ENCODE measurements at places on chromosomes 2 and 18. TPM values are rescaled to one million over a fixed set of nuclear protein-coding genes. Genes with fewer than 3 reads are reported as not detected.

GRCh38 chr18:49757513-49758262 is 55.6 kb downstream of the ACAA2 start:
- H3K36me3 ChIP-seq = no peaks in the 10 kb centered on the region
- no peaks in the 10 kb centered on the region for H3K4me1 ChIP-seq
- no peak overlapping the region for H3K4me3 ChIP-seq
- no peak for DNase-seq

DNA sequence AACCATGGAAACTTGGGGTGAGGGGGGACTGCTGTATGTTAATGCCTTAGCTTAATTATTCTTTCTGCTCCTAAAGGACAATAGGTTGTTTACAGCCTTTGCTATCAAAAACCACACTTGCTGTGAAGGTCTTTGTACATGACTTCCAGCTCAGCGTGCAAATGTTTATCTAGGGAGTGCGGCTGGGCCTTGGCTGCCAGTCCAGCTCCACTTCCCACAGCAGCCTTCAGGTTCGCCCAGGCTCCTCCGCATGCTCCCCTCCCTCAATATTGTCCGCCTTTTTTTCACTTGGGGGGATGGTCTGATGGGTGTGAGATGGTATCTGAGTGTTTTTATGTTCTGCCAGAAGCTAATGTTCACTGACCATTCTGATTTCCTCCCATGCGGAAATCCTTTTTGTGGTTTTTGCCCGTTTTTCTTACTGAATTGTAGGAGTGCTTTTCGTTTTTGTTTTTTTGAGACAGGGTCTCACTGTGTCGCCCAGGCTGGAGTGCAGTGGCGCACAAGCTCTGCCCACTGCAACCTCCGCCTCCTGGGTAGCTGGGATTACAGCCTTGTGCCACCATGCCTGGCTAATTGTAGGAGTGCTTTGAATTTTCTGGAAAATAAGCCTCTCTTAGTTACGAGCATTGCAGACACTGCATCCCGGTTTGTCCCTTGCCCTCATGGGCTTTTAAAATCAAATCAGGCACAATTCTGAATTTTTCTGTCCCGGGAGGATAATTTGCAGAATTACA is 28.8 kb downstream of the SH3BP4 start:
- H3K27me3 ChIP-seq = no peaks in the 10 kb centered on the region
- no peaks in the 10 kb centered on the region for H3K36me3 ChIP-seq
- peak overlapping the region; percentile 50 for H3K4me3 ChIP-seq
- peaks cover 96% of the 10 kb centered on the region for H3K4me1 ChIP-seq
- no peak for DNase-seq

- H3K4me1 ChIP-seq = no peaks in the 10 kb centered on the region
- H3K27me3 ChIP-seq = peaks cover 52% of the 10 kb centered on the region
- no peak for DNase-seq
- H3K36me3 ChIP-seq = no peaks in the 10 kb centered on the region
- H3K27ac ChIP-seq = no peak overlapping the region
These were observed 131.9 kb upstream of the ALKAL2 start for GRCh38 chr2:419687-420317.

DNA sequence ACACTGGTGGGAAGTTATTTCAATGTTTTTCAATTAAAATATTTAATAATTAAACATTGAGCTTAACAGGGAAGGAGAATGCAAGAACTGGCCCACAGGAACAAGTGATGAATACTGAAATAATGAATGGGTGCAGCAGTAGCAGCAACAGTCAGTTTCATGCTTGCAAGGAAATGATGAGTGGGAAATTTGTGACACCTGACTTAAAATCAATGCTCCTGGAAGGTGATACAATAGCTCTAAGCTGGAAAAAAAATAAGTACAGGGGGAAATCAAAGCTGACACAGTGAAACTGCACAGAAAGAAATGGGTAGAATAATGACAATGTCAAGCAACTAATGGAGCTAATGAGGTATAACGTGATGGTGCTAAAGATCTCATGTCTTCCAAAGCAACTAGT is 184.5 kb downstream of the IKZF2 start:
- no peak overlapping the region for H3K4me3 ChIP-seq
- no peaks in the 10 kb centered on the region for H3K36me3 ChIP-seq
- H3K4me1 ChIP-seq = no peaks in the 10 kb centered on the region
- DNase-seq = no peak
- H3K27ac ChIP-seq = no peak overlapping the region

DNA sequence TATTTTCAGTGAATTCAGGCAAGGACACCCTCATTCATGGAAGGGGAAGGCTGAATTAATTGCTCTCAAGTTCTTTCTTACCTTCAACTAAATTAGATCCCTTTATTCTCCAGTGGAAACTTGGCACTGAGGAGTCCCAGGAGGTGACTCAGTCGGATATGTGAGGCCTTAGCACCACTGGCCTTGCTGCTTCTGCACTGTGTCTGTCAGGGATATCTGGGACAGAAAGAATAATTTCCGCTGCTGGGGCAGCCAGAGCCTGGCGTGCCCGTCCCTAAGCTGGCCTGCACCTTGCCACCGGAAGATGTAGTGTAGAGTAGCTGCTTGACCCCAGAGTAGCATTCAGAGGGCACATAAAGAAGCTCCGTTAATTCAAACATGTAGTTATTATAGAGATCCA is 53.4 kb downstream of the LIMS1 start:
- DNase-seq = peak; percentile 31
- peaks cover 63% of the 10 kb centered on the region for H3K4me1 ChIP-seq
- H3K4me3 ChIP-seq = peak overlapping the region; percentile 2
- H3K27me3 ChIP-seq = no peaks in the 10 kb centered on the region

- no peaks in the 10 kb centered on the region for H3K27me3 ChIP-seq
- DNase-seq = no peak
- no peaks in the 10 kb centered on the region for H3K36me3 ChIP-seq
- no peak overlapping the region for H3K4me3 ChIP-seq
- no peak overlapping the region for H3K27ac ChIP-seq
- H3K4me1 ChIP-seq = no peaks in the 10 kb centered on the region
These were observed 1160.4 kb upstream of the ZEB2 start for GRCh38 chr2:145680276-145680675.

DNA sequence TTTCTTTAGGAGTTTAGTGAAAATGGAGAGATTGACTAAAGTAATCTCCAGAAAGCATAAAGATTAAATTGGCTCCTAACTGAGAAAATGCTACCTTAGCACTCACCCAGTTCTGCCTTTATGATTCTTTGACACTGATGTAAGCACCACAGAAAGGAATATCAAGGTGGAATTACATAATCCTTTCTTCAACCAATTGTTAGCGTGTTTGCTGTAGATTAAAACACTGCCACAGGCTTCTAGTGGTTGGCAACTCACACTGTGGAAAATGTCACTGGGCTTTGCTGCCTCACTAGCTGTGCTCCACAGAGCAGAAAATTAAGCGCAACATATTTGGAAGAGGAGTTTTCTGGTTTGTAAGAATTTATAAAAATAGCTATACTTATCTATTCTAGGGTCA is 104.1 kb downstream of the DLGAP1 start:
- no peaks in the 10 kb centered on the region for H3K4me1 ChIP-seq
- no peak for DNase-seq
- no peaks in the 10 kb centered on the region for H3K36me3 ChIP-seq
- H3K27ac ChIP-seq = no peak overlapping the region

DNA sequence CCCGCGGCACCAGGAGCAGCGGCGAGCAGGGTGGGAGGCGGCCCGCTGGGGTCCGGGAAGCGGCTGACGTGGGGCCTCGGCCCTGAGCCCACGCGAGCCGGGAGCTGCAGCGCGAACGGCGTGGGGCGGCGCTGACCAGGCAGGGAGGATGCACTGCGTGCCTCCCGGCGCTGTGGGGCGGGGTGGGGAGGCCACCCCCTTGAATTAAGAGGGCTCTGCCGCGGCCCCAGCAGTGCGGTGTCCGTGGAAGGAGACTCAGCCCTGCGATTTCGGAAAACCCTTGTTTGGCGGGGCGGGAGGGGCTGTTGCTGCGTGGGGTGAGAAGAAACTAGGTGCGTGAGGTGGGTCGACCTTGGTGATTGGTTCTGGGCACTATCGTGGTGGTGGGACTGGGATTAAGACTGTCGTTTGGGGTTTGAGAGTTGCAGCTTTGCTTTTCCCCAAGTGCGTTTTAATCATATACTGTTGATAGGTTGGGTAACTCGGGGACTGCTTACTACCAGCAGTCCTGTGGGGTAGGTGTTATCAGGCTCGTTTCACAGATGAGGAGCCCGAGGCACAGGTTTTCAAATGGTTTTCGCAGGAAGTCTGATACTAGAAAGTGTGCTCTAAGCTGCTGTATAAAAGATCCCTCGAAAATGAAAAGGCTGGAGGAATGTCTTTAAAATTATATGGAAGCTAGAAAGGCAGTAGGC is 722 bp downstream of the ACSL3 start:
- H3K27ac ChIP-seq = peak overlapping the region; percentile 98
- H3K4me1 ChIP-seq = peaks cover 73% of the 10 kb centered on the region
- H3K27me3 ChIP-seq = no peaks in the 10 kb centered on the region

- H3K27ac ChIP-seq = peak overlapping the region; percentile 45
- peaks cover 7% of the 10 kb centered on the region for H3K36me3 ChIP-seq
- DNase-seq = no peak
- no peak overlapping the region for H3K4me3 ChIP-seq
- H3K27me3 ChIP-seq = no peaks in the 10 kb centered on the region
These were observed 18.8 kb upstream of the TSPYL6 start for GRCh38 chr2:54274781-54275242.

DNA sequence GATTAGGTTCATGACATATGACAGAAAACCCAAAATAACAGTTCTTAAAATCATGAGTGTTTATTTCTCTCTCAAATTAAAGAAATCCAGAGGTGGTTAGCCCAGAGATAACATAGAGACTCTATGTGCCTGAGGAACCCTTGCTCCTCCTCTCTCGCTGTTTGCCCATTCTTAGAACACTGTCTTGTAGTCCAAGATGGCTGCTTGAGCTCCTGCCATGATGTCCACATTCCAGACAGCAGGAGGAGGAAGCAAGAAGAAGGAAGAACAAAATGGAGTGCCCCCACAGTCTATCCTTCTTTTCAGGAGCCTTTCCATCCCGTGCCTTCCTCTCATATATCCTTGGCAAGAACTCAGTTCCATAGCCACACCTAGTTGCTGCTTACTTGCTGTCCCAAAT is 13.9 kb upstream of the ST8SIA5 start:
- H3K27me3 ChIP-seq = no peaks in the 10 kb centered on the region
- DNase-seq = no peak
- H3K27ac ChIP-seq = no peak overlapping the region
- peaks cover 21% of the 10 kb centered on the region for H3K4me1 ChIP-seq

DNA sequence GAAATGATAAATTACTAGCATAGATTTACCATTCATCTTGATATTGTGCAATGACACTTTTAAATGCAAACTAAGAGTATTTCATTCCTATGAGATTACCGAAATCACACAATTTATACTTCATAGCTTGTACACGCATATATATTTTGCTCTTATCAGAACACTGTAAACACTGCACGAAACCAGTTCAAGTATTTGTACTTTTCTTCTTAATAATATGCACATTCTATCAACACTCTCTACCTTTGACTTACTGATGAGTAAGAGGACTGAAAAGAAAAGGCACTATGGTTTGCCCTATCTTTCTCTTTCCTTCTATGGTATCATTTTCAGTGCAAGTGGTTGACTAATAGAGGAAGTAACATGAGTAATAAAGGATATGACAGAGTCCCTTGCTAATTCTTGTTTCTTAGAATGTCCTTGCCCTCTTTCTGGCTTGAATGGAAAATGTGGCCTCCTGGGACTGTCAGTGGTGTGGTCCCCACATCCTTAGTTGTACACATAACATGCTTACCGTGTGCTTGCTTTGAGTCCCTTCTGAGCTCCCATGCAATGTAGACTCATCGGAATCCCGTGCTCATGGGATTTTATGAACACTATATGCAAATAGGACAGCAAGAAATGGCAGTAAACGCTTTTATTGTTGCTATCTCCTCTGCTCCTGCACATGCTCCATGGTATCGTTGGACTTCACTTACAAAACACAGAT is 363.5 kb upstream of the TNP1 start:
- no peaks in the 10 kb centered on the region for H3K27me3 ChIP-seq
- peak overlapping the region; percentile 43 for H3K27ac ChIP-seq
- H3K4me1 ChIP-seq = peaks cover 33% of the 10 kb centered on the region

GRCh38 chr2:108921096-108922030 is 67.7 kb downstream of the EDAR start:
- no peak overlapping the region for H3K27ac ChIP-seq
- no peaks in the 10 kb centered on the region for H3K36me3 ChIP-seq
- DNase-seq = no peak
- peaks cover 25% of the 10 kb centered on the region for H3K27me3 ChIP-seq

- H3K27ac ChIP-seq = peak overlapping the region; percentile 83
- H3K4me1 ChIP-seq = peaks cover 97% of the 10 kb centered on the region
- peaks cover 69% of the 10 kb centered on the region for H3K36me3 ChIP-seq
These were observed 72.3 kb downstream of the SPTBN1 start for GRCh38 chr2:54528311-54528955.

DNA sequence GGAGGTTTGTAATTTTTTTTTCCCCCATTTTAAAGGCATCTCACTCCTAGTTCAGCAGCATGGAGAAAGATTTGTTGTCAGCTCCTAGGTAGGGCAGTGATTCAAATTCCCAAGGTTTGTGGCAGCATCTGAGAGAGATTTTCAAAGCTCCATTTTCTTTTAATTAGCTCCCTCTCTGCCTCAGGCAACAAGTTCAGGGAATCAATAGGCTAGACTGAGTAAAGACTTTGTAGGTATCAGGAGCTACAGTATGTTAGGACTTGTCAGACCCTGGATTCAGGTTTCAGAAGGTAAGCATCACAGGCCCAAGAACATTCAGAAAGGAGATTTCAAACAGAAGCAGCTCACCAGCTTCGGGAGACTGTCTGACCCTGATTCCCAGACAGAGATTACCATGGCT is 273.3 kb upstream of the ERBB4 start:
- H3K27ac ChIP-seq = no peak overlapping the region

DNA sequence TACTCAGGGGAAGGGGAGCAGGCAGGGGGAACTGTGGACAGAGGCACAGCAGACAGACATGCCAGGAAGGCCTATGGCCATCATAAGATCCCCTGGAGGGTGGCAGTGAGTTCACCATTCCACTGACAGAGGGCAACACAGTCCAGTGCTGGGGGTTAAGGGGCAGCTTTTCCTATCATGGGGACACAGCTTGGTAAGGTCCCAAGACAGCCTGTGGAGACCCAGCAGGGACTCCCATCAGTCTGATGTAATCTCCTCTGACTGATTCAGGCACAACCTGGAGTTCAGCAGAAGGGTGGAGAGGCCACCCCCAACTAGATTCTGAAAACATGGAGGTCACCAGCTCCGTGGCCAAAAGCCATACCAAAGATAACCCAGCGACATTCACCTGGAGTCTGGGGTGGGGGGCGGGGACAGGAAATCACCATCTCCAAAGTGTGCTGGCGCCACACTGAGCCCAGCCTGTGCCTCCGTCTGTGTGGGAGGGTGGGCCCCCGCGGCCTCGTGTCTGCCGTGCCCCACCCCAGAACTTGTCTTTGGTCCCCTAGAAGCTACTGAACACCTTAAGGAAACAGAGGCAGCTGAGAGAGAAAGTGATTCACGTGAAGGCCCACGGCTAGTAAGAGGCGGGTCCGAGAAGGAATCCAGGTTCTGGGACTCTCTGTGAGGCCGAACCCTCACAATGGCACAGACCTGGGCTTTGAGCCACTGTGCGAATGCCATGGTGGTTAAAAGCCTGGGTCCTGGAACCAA is 28.6 kb downstream of the DNMT3A start:
- H3K27ac ChIP-seq = peak overlapping the region; percentile 80
- no peaks in the 10 kb centered on the region for H3K27me3 ChIP-seq
- DNase-seq = no peak
- no peak overlapping the region for H3K4me3 ChIP-seq
- peaks cover 92% of the 10 kb centered on the region for H3K4me1 ChIP-seq

NFATC1 gene
- 18.3 TPM for total RNA-seq

ZNF2 gene
- total RNA-seq = 3.4 TPM

ELOA2 gene
- total RNA-seq = not detected

ASB18 gene
- 11.3 TPM for total RNA-seq

TUBA3D gene
- total RNA-seq = 86.3 TPM

RGPD3 gene
- not detected for total RNA-seq

INHA gene
- 2.4 TPM for total RNA-seq
